HCT116 (cell line): ENCODE measurements at places on chromosomes 3 and 15.
A peak's percentile ranks its signal among the peaks of the same experiment; 100 is the strongest.

DNA sequence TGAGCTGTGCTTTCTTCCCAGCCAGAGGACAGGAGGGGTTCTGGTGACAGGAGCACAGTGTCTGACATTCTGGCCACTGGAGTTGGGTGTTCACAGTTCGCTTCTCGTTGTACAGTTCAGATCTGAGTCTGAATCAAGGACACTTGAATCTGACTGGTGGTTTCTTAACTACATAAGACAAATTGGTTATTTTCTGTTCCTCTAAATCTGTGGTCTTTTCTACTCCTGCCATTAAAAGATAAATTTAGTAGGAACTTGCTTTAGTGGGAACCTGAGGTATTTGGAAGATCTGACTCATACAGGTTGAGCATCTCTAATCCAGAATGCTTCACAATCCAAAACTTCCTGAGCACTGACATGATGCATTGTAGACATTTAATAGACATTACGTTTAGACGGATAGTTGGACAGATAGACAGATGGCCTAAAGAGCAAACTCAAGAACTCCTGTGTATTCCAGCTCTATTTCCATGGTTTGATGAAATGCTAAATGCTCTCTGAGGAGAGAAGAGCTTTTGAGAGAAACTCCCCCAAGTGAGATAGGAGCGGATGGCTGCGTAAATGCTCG, 71.0 kb downstream of the CCK start:
- DNase-seq, result no peak

DNA sequence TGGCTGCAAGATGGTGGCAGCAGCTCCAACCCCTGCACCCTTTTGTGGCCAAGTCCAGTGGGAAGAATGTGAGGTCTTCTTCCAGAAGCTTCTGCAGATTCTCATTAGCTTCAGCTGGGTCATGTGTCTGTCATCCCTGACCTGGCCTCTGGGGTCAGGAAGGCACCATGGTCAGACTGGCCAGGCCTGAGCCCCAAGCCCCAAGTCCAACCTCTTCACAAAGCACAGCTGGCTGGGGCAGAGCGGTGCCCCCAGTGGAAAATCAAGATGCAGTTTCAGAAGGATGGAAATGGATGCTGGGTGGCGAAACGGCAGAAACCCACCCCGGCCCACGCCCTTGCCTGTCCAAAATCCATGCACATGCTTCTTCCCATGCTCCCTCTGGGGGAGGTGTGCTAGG, 15.9 kb upstream of the GATA2 start:
- no peak for DNase-seq

- no peak for DNase-seq
Measured at GRCh38 chr15:70210528-70210927, 112.8 kb upstream of the TLE3 start.

- no peak for DNase-seq
Measured at GRCh38 chr3:64049832-64050231, 26.5 kb upstream of the PSMD6 start.

DNA sequence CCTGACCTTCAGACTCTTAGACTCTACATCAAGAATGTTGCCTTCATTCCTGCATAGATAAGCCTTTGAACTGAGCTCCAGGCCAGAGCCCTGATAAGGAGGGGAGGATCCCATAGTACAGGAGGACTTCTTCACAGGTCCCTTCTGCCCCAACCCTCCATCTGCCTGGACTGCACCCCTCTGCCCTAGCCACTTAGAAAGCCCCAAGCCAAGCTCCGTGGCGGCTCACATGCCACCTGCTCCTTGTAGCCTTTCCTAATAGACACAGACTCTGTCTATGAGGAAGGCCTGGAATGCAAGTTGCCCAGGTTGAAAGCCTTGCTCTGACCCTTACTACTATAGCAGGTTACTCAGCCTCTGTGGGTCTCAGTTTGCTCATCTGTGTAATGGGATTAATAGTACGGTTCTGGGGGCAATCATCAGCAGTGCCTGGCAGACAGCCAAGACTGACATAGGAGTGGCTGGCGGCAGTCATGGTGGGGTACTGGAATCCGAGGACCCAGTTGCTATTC, 11.6 kb downstream of the PCSK6 start:
- DNase-seq, result no peak

- peak; percentile 69 for DNase-seq
Measured at GRCh38 chr3:105647047-105647446, 221.8 kb downstream of the CBLB start.

GRCh38 chr3:119368298-119368697, 74.1 kb downstream of the ARHGAP31 start:
- DNase-seq, result no peak

- DNase-seq, result no peak
Measured at GRCh38 chr3:44999782-45000181, 23.7 kb downstream of the EXOSC7 start.

- no peak for DNase-seq
Measured at GRCh38 chr3:192848371-192849233, 69.1 kb downstream of the MB21D2 start.

DNA sequence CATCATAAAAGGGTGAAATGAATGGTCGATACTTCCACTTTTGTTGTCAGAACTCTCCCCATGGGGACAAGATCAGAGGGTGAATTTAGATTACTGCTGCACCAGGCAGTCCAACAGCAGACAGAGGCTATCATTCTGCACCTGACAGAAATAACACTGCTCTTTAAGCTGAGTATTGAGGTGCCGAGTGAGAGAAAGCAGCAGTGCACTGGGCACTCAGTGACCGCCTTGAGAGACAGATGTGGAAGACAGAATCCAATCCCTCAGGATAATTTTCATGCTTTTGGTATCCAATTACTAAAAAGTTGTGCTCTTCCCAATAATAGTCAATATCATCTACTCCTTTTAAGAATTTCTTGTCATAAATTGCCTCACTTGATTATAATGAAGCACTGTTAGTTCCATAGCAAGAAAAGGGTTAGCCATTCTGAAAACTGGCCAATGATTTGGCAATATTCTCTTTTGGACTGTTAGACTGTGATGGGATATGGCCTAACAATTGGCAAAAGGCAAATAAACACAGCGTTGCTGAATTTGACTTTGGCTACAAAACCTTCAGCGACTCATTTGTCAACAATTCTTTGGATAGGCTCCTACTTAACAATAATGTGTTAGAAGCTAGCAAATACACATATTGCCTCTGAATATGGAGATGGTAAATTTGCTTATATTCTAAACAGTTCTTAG, 5.5 kb downstream of the FGF7 start:
- no peak for DNase-seq

DNA sequence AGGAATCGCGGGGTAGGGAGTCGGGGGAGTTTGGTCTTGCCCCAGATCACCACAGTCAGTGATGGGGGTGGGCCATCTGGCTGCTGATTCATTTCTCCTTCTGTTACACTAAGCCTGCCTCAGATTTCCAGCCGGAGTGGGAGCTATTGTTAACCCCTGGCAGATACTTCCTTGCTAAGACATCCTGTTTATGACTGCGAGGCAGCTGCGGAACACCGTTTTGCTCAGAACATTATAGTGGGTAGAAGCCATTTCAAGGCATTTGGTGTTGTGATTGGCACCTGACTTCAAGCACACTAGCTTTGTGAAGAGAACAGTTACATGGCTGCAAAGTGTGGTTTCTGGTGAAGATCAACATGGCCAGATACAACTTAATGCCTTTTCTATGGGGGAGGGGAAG, 73.8 kb downstream of the FLNB start:
- DNase-seq, result no peak

- no peak for DNase-seq
Measured at GRCh38 chr15:31276596-31277298, 49.9 kb upstream of the KLF13 start.

GRCh38 chr15:83016906-83017305, 5.5 kb upstream of the C15orf40 start:
- DNase-seq, result no peak

GRCh38 chr3:20073683-20074082, 33.4 kb downstream of the KAT2B start:
- DNase-seq, result no peak

- DNase-seq, result no peak
Measured at GRCh38 chr15:31459400-31459748, 132.7 kb downstream of the KLF13 start.

DNA sequence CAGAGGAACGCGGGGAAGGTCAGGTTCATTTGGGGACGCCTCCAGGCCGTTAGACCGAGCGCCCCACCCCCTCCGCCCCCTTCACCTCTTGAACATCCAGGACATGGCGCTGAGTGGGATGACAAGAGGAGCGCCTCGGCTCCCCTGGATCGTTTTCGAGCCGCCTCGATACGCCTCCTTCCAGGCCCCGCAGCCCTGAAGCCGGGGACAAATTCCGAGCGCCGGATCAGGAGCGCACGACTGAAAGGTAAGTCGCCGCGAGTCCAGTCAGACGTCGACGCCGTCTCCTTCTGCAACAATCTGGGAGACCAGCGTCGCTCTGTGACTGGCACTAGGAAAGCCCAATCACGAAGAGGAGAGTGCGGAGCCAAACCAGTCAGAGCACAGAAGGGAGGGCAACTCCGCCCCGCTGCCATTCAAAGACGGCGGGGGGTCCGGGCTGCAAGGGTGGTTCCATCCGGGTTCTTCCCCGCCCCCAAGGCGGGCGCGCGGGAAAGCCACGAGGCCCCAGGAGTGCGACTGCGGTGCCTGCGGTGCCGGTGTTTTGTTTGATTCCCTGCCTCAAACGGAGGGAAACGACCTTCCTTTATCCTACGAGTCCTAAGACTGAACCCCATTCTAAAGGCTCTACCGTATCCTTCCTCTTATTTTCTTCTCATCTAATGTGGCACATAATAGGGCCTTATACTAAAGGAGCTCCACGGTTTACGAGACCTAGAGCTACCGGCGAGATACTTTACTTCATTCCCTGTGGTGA, at the start of gene HLTF:
TSS of gene HLTF (minus strand) at position 302 of the 757 bp plus-strand sequence. CDS start at position 105, 197 bp downstream.
- DNase-seq, result peak; percentile 98

DNA sequence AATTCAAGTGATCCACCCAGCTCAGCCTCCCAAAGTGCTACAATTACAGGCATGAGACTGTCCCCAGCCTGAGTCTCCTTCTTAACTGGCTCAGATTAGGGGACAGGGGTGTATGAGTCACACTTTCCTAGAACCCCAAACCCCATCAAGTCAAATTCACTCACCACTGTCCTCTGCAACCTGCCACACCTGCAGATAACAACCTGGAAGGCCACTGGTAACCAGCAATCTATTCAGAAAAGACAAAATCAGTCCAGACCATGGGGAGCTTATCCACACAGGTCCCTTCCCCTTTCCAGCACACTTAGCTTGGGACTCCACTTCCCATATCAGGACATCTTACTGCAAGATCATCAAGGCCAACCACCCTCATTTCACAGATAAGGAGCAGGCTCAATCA, 6.4 kb downstream of the WDR73 start:
- DNase-seq, result no peak

- no peak for DNase-seq
Measured at GRCh38 chr15:93420050-93420452, 331.0 kb upstream of the RGMA start.

DNA sequence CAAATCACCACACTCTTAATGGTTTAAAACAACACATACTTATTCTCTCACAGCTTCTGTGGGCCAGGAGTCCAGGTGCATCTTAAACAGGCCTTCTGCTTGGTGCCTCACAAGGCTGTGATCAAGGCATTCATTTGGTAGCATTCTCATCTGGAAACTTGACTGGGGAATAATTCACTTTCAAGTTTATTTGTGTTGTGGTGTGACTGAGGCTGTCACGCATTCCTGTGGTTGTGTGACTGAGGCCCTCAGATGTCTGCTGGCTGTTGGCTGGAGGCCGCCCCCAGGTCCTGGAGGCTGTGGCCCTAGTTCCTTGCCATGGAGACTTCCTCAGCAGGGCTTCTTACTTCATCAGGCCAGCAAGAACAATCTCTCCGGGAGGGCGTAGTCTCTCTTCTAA, 16.9 kb upstream of the FAM3D start:
- peak; percentile 16 for DNase-seq

DNA sequence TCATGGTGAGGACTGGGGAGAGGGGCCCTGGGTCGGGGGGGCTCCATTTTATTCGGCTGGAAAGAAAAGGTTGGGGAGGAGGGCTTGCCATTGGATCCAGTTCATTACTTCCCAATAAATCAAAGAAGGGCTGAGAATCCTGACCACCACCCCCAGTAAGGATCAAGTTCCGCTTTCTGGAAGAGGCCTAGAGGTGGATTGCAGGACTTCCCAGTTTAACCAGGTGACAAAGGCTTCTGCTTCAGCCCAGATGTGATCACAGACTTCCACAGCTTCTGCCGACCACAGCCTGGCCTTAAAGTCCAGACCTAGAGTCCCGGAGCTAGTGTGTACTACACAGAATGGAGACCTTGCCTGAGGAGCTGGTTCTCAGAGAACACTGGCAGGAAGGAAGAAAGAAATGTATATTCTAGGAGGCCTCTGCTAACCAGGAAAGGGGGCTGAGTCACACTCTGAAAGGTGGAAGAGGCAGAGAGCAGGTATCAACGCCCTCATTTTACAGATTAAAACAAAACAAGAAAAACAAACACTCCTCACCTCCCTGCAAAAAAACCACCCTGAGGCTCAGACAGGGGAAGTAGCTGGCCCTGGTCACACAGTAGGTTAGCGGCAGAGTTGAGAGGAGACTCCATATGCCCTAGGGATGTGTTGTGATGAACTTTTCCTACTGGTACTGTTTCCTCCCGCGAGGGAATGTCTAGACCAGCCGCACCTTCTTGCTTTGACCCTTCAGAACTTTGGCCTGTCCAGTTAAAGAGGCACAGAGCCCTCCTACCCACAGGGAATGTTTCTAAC, 1.1 kb upstream of the CEMIP start:
- DNase-seq, result no peak

DNA sequence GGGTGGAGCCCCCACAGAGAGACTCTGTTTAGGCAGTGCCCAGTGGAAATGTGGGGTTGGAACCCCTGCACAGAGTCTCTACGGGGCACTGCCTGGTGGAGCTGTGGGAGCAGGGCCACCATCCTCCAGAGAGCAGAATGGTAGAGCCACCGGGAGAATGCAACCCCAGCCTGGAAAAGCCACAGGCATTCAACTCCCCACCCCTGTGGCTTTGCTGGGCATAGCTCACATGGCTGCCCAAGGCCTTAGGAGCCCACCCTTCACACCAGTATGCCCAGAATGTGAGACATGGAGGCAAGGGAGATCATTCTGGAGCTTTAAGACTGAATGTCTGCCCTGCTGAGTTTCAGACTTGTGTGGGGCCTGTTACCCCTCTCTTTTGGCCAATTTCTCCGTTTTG, 19.0 kb upstream of the CHCHD6 start:
- DNase-seq, result no peak

- DNase-seq, result no peak
Measured at GRCh38 chr15:64596701-64597476, 136.5 kb downstream of the ZNF609 start.

DNA sequence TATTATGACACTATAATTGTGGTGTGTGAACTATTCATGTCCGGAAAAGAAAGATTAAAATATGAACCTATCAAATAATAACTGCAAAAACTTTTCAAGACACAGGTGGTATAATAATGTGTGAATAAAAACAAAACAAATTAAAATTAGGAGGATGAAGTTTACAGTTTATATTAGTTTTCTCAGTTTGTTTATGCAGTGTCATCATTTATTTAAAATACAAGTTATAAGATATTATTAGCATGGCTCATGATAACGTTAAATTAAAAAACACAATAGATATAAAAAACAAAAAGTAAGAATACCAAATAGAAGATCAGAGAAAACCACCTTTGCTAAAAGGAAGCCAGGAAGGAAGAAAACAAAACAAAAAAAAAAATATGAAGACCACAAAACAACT, 963.8 kb upstream of the ALCAM start:
- DNase-seq, result no peak
